ENCODE measurements at places on chromosomes 6 and 20.

GRCh38 chr6:140311146-140311545 lies 936.7 kb upstream of the CITED2 start:
- no peak for DNase-seq

DNA sequence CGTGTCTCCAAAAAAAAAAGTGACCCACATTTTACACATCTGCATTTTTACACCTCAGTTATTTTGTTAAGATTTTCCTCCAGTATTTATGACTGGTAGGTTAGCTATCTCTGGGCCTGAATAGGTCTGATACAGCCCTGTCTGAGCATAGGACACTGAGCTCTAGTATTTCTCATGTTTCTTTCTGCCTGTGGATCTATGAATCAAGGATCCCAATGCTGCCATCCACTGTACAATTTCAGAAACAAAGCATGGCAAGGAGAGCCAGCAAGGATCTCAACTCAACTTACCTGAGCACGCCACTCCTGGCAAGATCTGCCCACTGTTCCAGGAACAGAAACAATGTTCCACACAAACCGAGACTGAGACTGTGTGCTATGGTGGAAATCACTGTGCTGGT lies 36.4 kb upstream of the ENPP5 start:
- no peak for DNase-seq

GRCh38 chr20:62118113-62119043 lies 3.9 kb upstream of the LSM14B start:
- no peak for DNase-seq

DNA sequence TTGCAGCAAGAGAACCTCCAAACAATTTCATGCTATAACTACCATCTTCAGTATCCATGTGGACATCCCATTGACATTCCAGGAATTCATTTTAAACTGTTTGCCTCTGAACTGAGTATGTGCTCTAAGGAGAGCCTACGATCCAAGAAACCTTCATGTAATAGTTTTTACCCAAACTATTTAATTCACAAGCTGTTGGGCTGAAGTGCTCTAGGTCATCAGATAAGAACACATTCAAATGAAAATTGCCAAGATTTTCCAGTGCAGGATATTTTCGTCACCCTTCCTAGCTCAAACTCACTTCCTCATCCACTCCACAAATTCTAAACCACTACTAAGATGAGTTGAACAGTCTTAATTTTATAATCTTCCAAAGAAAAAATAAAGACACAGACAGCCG lies 12.8 kb downstream of the RSPO3 start:
- DNase-seq, result no peak

DNA sequence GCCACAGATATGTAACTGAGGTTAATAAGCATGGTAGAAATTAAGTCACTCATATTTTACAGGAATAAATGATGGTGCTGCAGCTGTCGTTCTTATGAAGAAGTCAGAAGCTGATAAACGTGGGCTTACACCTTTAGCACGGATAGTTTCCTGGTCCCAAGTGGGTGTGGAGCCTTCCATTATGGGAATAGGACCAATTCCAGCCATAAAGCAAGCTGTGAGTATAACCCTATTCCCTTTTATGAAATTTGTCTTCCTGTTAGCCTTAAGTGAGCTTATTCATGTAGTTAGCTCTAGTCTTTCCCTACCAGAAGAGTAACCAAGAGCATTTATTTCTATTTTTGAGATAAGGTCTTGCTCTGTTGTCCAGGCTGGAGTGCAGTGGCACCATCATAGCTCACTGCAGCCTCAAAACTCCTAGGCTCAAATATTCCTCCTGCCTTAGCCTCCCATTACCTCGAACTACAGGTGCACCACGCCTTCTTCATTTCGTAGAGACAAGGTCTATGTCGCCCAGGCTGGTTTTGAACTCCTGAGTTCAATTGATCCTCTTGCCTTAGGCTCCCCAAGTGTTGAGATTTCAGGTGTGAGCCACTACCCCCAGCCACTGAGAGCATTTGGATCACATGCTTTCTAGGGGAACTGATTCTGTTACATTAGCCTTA lies 12.0 kb downstream of the TCP1 start:
- DNase-seq, result no peak

DNA sequence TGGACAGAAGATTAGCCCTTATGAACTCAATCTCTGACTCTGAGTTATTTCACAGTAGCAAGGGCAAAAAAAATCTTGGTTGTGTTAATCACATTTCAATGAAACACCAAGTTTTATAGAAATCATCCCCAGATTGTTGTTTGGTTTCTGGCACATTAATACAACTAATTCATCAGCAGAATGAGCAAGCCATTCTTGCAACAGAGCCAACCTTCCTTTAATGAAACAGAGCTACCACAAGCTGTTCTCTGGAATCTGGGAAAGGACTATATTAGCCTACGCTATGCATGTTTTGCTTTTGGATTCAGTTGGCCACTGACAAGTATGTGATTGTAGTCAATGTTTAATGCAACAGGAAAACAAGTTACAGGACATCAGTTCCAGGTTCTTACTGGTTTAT lies 13.8 kb upstream of the POPDC3 start:
- DNase-seq, result peak; percentile 59

GRCh38 chr6:162785632-162786242 lies 58.0 kb downstream of the PACRG start:
- no peak for DNase-seq

GRCh38 chr6:97052152-97052787 lies 127.7 kb downstream of the KLHL32 start:
- DNase-seq, result peak; percentile 58

DNA sequence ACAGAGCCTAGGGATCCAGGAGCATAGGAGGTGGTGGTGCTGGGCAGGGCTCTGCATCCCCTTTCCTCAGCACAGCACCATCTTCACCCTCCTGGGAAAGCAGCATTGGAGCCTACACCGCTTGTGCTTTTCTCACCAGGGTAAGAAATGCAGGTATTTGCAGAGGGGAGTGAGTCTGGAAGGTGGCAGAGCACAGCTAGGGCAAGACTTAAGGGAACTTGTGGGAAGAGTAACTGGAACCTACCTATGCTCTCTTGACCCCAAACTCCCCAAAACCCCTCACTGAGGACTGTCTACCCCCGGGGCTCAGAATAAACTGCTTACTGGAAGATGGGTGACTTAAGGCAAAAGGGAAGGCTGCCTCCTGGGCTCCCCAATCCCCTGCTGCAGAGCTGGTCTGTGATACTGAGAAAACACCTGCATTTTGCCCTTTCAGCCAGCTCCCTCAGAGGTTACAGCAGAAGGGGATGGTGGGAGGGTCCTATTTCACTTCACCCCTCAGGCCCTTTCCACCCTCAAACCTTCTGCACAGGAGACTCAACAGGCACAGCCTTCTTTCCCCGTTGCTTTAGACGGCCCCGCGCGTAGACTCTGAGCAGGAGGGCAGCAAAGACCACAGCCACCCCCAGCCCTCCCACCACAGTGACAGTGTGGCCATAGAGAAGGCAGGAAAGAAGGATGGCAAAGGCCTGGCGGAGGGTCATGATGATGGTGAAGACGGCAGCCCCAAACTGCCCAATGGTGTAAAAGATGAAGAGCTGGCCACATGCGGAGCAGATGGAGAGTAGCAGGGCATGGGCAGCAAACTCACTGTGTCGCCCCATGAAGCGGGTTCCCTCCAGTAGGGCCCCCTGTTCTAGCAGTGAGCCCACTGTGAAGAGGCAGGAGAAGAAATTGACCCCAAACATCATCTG lies 2.9 kb downstream of the SLC35B2 start:
- no peak for DNase-seq

DNA sequence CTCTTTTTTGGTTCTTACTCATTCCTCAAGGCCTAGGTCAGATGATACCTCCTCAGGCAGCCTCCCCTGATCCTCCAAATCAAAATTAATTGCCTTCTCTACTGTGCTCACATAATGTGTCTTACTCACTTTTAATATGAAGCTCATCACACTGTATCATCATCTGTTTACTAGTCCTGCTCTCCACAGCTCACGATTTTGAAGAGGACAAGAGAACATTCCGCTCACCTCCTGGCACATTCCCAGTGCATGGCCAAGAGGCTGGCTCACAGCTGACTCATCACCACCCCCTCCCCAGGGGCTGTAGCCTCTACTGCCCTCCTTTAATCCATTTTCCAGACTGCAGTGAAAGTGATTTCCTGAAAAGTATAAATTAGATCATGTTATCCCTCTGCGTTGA lies 133.1 kb downstream of the ALDH8A1 start:
- DNase-seq, result no peak

DNA sequence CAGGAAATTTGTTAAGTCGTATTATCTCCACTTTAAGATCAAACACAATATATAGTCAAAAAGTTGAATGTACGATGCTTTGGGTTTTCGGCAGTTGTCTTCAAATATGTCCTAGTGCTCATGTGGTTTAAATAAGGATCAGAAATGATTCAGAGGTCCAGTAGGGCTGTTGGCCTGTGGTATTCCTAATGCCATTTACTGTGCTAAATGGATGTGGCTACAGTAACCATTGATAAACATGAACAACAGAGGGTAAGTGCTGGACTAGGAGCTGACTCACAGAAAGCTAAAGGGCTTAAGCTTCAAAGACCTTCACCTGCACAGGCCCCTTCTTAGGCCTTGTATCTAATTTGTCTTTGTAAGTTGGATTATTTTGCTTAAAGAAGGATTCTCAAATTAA lies 80.5 kb upstream of the TPD52L1 start:
- DNase-seq, result no peak

- DNase-seq, result no peak
Measured at GRCh38 chr20:32582659-32583580, 2.2 kb downstream of the NOL4L start.

- no peak for DNase-seq
Measured at GRCh38 chr6:1406306-1407072, 17.1 kb downstream of the FOXF2 start.

DNA sequence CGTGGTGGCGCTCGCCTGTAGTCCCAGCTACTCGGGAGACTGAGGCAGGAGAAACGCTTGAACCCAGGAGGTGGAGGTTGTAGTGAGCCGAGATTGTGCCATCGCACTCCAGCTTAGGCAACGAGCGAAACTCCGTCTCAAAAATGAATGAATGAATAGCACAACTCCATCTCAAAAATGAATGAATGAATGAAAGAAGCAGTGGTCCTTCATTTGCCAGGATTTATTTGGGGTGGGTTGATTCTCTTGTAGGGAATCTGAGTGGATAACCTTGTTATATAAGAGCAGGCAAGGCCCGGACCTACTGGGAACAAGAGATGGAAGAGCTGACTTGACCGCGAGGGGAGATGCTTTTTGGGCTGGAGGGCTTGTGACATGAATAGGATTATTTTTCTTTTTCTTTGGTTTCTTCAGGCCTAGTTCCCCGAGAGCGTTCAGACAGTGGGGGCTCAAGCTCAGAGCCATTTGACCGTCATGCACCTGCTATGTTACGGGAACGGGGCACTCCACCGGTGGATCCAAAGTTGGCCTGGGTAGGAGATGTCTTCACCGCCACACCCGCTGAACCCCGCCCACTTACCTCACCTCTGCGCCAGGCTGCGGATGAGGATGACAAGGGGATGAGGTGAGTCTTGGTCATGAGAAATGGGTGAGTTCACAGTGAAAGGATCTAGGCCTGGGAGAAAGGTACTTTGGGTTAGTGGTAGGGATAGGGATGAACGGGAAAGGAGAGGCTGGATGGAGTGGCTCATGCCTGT lies 9.8 kb downstream of the PRRC2A start:
- DNase-seq, result no peak

- no peak for DNase-seq
Measured at GRCh38 chr6:147873816-147874215, 365.3 kb downstream of the SAMD5 start.

DNA sequence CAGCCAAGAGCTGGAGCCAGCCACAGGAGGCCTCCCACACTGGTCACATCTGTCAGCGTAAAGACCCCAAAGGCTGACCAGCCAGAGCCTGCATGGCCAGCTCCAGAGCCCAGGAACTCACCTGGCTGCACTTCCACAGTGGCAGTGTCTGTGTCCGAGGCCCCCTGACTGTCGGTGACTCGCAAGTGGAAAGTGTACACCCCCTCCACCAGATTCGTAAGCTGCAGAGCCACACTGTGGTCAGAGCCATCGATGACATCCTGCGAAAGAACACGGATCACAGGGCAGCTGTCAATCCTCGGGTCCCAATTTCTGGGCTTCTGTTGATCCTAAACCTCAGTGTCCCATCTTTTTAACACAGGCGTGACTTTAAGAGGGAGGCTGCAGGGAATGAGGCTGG lies 69.3 kb downstream of the ALDH5A1 start:
- no peak for DNase-seq

DNA sequence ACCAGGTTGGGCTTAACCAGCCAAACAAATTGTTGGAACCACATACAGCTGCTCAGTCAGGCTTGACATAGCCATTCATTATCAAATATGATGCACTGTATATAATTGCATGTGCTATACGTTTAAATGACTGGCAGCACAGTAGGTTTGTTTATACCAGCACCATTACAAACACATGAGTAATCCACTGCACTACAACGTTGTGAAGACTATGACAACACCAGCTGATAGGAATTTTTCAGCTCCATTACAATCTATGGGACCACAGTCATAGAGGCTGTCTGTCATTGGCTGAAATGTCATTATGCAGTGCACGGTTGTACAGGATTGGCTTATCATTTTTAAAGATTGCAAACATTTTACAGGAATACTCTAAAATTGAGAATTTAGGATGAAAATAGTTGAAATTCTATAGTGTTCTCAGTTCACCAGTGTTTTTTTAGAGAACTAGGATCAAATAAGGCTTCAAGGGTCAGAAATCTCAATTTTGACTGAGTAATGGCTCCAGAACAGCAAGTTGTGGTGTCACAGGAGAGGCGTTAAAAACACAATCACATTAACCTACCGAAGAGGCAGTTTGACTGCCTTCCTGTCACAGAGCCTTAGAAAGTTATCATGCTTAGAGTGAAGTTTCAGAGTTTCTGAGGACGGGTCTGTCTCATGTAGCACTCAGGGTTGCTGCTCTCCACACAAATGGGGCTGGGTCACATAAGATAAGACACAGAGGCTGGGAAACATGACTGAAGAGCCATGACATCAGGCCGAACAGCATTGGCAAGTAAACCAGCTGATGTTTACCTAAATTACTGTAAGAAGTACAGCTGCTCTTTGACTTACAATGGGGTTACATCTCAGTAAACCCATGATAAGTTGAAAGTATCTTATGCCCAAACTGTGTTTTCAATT lies 60.7 kb upstream of the SMLR1 start:
- no peak for DNase-seq

DNA sequence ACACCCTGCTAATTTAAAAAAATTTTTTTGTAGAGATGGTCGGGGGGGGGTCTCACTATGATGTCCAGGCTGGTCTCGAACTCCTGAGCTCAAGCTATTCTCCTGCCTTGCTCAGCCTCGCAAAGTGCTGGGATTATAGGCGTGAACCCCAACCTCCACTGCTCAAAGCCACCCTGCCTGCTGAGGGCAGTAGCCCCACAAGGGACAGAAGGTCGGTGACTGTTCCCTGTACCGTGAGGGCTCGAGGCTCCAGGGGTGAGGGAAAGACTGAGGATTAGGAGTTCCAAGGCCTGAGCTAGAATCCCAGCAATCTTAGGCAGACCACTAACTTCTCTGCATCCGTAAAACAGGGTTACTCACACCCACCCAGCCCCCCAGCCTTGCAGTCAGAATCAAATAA lies 51.1 kb downstream of the CPNE5 start:
- no peak for DNase-seq
